ENCODE measurements at places on chromosomes 4 and X.

DNA sequence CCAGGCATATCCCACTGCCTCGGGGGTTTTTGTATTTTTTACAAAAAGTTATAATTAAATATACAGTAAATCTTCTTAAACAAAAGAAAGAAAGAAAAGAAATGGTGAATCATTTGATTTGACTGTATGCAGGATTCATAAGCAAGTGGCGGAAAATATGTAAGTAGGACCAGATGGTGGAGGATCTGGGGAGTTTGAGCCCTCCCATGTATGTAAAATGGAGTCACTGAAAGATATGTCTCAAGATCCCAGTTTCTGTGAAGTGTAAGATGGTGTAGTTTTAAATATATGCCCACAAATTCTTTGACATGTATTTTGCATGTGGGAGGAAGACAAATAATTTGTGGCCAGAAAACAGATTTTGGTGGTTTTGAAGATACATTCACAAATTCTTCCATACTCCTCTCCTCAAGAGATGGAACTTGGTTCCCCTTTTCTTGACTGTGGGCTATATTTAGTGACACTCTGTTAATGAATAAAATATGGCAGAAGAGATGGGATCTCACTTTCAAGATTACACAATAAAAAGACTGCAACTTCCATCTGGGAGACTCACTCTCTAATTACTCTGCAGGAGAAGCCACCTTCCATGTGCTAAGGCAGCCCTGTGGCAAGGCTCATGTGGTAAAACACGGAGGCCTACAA is 133.6 kb upstream of the S100G start:
- DNase-seq: no peak

- no peak for DNase-seq
Measured at GRCh38 chrX:44274096-44274495, 69.4 kb downstream of the EFHC2 start.

DNA sequence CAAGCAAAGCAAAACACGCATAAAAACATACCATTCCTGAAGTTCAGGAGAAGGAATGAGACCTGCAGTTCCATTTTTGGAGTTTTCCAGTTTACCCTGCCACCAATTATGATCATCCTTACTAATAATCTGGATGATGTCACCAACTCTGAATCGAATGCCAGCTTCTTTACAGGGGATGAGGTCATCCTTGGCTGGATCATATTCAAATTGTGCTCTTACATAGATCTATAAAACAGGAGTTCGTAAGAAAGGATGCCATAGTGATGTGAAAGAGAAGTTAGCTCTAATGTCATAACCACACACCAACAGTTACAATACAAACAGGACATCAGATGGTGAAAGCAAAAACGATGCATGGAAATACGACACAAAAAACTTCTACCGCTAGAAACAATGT is 106.5 kb downstream of the NYX start:
- DNase-seq: no peak

DNA sequence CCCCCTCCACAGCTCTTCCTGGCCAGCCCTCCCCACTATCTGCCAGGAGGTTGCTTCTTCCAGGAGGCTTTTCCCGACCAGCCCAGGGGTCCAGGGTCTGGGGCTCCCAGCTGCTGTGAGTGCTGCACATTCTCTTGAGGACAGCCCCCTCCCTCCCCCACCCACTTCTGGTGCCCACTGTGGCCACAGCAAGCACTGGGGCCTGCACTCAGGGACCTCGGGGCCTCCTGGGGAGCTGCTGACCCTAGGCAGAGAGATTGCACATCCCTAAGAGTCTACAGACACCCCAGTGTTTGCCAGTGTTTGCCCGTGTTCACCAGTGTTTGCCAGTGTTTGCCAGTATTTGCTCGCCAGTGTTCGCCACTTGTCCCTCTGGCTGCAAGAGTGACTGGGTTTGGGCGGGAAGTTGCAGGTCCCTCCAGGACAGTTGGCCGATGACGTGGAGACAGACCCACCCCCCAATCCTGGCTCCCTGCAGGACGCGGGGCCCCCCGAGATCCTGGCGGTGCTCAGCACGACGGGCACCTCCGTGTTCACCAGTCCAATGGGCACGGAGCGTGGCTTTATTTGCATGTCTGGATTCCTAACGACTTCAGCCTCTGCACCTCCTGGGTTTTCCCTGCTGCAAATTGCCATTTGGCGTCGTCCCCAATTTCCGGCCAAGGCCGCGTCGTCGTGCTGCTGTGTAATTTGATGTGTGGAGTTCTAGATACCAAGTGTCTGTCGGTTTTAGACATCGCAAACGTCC is 87.5 kb upstream of the NKX1-1 start:
- no peak for DNase-seq

GRCh38 chr4:173463816-173464215 is 64.9 kb upstream of the SCRG1 start:
- DNase-seq: no peak

- no peak for DNase-seq
Measured at GRCh38 chr4:75229806-75230570, 284.2 kb downstream of the RCHY1 start.

GRCh38 chrX:111352424-111352823 is 59.6 kb downstream of the DCX start:
- peak; percentile 28 for DNase-seq

Measured in NCI-H146 (cell line).